ENCODE measurements at places on chromosomes 7 and 10.

- DNase-seq, result peak; percentile 36
Observed at GRCh38 chr7:98619450-98620321, 2.6 kb downstream of the NPTX2 start.

- no peak for DNase-seq
Observed at GRCh38 chr7:25493805-25494366, 265.6 kb upstream of the NPVF start.

GRCh38 chr7:50409856-50410745 lies 40.0 kb downstream of the FIGNL1 start:
- no peak for DNase-seq

GRCh38 chr10:31526681-31527080 lies 207.7 kb downstream of the ZEB1 start:
- DNase-seq, result peak; percentile 33

Measured in fibroblast of upper back skin (primary cell).